AG20443 (cell line): ENCODE measurements at places on chromosomes 11 and 22.
A peak's percentile ranks its signal among the peaks of the same experiment; 100 is the strongest.

DNA sequence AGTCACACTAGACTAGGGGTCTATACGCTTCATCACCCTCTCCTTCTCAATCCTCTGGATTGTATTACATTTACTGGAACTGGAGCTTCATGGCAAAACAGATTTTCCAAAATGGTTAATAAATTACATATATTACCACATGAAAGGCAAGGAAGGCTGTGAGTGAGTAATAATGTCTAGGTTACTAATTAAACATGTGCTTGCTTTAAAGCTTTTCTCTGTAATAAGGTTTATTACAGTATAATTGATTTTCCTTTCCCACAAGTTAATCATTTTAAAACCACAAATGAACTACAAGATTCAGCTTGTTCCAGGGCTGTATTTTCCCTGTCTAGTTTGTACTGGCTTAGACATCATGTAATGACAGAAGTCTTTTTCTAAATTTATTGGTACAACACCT, 25.6 kb downstream of the MMP13 start:
- DNase-seq = no peak

GRCh38 chr22:49734882-49735281, 92.8 kb downstream of the BRD1 start:
- no peak for DNase-seq

- no peak for DNase-seq
Measured at GRCh38 chr22:36578619-36579018, 49.7 kb upstream of the EIF3D start.

GRCh38 chr22:28773461-28773867, 969 bp downstream of the CCDC117 start:
- DNase-seq = peak; percentile 60

DNA sequence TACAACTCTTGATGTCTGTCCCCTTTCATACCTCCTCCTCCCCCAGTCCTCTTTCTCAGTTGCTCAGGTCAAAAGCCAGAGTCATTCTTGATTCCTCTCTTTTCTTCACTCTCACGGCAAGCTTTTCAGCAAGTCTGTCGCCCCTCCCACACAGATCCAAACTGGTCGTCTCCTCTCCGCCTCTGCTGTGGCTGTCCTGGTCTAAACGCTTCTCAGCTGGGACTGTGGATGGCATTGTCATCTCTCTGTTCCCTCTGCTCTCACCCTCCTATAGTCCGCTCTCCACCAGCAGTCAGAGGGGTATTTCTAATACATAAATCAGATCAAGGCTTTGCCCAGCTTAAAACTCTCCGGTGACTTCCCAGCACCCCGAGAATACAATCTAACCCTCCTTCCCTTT, 46.8 kb upstream of the SPATA19 start:
- DNase-seq = no peak

GRCh38 chr11:32297611-32298011, 137.7 kb downstream of the WT1 start:
- DNase-seq = peak; percentile 62

- DNase-seq = no peak
Measured at GRCh38 chr11:96319898-96320656, 22.9 kb downstream of the MAML2 start.

DNA sequence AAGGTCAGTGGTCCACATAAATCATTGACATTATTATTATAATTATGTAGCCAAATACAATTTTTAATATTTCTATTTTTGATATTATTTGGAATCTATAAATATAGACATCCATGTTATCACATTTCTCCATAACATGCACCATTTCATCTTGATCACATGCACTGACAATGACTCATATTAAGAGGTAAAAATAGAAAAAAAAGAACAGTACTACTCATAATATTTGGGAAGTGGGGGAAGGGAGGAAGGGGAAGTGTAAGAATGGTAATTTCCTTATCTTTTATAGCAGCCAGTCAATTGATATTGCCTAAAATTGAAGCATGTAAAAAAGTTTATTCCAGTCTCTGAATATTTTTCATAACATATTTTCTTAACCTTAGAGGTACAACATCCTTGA, 72.3 kb downstream of the ADM start:
- no peak for DNase-seq

GRCh38 chr22:17695986-17696385, 57.4 kb downstream of the BCL2L13 start:
- DNase-seq = no peak

GRCh38 chr11:27413218-27413617, 50.2 kb upstream of the CCDC34 start:
- DNase-seq = no peak

DNA sequence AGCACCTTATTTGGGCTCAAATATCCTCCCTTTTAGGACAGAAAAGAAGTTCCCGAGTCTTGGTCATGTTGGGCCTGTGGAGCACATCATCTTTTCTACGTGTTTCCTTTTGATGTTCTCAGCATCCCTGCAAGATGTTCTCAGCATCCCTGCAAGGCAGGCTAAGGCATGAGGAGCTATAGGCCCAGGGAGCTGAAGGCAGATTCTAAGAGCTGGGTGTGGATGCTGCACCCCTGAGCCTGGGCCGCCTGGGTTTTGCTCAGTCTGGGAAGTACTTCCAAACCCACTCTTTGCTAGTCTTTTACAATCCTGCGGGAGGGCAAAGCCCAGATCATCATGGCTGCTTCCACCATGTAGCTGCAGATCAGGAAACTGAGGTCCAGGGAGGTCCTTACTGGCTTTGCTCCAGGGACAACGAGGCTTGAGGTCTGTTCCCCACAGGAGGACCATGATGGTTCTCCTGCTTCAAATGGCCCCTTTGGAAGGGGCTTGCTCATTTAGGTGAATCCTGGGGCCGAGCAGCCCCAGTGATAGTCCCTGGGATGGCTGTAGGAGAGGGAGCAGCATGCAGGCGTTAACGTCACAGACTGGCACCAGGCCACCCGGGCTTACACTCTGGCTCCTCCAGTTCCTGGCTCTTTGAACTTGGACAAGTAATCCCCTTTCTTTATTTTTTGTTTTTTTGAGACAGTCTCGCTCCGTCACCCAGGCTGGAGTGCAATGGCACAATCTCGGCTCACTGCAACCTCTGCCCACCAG, 10.6 kb downstream of the LRRC75B start:
- DNase-seq = no peak

GRCh38 chr22:50218996-50219727, 18.4 kb downstream of the SELENOO start:
- DNase-seq = peak; percentile 89

DNA sequence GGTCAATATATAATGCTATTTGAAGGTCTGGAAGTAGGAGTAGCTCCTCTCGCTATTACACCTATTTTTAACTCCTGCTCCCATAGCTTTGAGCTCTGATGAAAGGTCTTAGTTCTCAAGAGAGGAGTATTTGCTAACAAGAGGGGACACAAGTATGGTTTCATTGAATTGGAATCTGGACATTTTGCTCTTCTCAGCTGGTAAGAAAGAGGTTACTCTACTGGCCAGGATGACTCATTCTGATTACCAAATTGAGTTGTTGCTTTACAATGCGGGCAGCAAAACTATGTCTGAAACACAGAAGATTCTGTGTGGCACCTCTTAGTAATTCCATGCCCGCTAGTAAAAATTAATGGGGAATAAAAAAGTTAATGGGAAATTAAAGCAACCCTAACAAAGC, 63.6 kb upstream of the EP300 start:
- DNase-seq = peak; percentile 86

- no peak for DNase-seq
Measured at GRCh38 chr22:28710107-28710506, 30.5 kb upstream of the TTC28 start.

DNA sequence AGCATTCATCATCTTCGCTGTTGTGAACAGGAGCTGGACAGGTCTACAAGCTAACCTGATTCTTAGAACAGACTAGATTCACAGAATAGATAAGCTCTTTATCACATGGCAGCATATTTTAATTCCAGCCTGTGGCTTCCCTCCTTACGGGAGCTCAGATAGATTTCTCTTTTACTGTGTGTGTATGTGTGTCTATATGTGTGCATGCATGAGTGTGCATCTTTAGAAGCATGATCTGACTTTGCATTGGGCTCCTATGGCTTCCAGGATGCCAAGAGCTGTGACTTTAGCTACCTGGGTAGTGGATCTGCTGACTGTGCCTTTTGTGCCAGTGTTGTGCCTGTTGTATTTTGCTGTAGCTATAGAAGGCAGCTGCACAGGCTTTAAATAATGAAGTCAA, 44.3 kb downstream of the ZNRF3 start:
- no peak for DNase-seq

DNA sequence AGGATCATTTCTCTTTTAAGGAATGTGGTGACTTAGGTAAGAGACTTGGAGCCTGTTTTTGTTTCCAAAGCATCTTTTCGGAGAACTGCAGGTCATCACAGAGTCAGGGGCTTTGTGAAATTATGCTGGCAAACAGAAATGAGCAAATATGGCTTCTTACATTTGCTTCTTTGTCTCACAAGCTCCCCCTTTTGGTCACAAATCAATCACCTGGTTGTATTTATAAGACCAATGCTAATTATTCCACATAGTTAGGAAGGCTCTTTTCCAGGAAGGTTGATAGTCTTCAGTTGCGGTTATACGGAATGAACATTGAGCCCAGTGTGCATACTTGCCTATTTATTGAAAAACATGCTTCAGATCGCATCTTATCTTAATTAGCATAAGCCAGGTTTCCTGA, 34.6 kb upstream of the CEP126 start:
- DNase-seq = peak; percentile 26

GRCh38 chr11:116432301-116432700, 340.5 kb downstream of the BUD13 start:
- DNase-seq = no peak

DNA sequence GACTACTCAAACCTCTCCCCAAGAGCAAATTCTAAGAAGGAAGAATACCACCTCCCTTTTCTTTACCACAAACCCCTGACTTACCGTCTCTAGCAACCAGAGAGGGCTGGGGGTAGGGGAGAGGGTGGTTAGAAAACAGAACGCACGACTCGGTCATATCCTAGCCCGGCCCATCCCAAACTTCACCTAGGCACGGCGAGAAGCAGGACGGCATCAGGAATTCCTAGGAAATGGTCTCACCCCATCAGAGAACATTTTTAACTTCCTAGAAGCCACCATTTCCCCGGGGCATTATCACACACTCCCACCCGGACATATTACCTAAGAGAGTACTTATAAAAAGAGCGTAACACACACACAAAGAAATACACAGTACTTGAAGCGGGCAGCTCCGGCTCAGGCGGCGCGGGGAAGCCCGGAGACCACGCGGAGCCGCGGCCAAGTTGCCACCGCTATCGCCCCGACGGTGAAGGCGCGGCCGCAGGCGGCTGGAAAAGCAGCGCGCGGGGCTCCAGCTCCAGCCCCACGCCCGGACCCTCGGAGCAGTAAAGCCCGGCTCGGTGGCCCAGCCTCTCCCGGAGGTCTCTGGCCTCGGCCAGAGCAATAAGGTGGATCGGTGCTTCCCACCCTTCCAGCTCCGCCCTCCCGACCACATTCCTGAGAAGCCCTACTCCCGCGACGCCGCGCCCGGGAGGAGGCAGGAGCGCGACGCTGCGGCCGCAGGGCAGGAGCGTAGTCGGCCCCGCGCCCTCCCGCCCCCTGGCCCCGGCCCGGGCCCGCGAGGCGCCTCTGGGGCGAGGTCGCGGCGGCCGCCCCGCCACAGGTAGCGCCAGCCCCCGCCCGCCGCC, 878 bp downstream of the RRAS2 start:
- DNase-seq = peak; percentile 84

- DNase-seq = peak; percentile 63
Measured at GRCh38 chr11:78030429-78031325, 7.6 kb upstream of the KCTD14 start.

GRCh38 chr22:47406180-47406834, 643.9 kb downstream of the TBC1D22A start:
- DNase-seq = no peak

DNA sequence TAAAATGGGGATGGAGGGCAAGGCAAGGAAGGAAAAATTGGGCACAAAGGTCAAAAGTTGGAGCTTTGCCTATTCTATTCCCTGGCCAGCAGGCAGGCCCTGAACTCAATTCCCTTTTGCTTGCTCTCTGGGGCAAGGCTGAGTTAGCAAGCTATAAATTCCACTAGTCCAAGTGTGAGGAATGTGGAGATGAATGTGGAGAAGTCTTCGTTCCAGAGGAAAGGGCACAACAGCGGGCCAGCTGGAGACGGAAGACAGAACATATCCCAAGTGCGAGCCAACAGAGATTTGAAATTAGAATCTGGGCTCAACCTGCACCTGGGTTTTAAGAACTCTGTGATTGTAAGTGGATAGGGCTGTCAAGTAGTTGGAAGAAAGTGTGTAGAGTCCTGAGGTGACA, 29.5 kb upstream of the FZD4 start:
- no peak for DNase-seq

- DNase-seq = no peak
Measured at GRCh38 chr22:21686634-21687393, 21.0 kb downstream of the PPIL2 start.

DNA sequence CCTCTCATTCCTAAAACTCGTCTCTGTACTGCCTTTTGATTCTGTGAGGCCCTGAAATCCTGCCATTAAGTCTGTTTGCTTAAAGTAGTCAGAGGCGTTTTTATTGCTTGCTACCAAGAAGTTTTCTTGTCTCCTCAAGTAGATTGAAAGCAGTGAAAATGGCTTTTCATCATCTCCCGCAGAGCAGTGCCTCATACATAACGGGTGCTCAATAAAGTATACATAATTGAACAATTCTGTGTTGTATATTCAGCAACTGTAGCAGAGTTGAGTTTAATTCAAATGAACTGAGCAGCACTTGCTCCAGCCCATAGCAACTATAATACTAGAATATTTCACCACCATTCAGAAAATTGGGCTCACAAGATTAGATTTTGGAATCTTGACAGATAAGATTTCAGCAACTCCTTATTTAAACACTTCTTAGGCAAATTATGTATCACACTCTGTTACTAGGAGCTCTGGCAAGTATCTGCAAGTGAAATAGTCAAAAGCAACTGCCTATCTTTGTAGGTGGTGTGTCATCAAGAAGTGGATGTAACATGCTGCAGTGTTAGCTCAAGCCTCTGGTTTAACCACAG, 20.0 kb downstream of the FIBIN start:
- peak; percentile 20 for DNase-seq

DNA sequence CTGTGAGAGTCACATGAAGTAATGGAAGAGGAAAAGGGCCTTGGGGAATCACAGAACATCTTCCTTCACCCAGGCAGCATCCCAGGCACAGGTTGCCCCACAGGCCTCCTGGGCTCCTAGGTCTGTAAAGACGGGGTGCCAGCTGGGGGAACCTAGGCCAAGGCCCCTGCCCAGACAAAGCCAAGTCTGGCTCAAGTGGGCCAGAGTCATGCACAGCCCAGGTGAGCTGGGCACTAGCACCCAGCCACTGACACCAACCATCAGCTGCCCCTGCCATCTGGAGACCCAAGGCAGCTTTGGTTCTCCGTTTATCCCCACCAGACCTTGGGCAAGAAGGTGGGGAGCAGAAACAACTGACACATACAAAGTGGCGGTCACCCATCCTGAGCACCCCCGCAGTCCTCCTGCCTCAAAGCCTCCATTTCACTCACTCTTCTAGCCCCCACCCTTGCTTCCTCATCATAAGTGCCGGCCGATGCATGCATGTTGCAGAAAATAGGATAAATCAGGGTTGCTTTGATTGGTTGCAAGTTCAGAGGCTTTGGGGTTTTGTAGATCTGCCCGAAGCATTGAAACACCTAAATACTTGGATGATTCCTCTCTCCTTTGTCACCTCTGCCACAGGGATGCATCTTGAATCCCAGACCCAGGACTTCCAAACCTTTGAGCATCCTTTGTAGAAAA, 26.5 kb upstream of the TMPRSS4 start:
- no peak for DNase-seq
